EL (cell line): ENCODE measurements at places on chromosomes 5 and 9.

GRCh38 chr5:151660616-151661495 lies 25.9 kb downstream of the SPARC start:
- DNase-seq = peak; percentile 86

DNA sequence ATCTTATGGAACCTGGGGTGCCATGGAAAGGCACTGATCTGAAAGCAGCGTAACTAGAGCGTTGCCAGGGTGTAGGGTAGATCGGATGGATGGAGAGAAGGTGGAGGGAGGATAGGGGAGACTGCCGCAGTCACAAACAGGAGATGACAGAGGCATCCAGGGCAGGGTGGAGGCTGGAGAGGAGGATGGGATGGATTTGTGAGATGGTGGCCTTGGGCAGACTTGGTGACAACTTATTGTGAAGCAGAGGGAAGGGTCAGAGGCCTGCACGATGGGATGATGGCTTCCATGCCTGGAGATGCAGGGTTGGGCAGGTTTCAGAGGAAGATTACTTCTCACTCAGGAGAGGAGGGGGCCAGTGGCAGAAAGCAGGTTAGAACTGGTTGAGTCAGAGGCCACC lies 2.4 kb downstream of the GLIPR2 start:
- DNase-seq = no peak

GRCh38 chr9:9257999-9258498 lies 1354.8 kb downstream of the PTPRD start:
- no peak for DNase-seq

DNA sequence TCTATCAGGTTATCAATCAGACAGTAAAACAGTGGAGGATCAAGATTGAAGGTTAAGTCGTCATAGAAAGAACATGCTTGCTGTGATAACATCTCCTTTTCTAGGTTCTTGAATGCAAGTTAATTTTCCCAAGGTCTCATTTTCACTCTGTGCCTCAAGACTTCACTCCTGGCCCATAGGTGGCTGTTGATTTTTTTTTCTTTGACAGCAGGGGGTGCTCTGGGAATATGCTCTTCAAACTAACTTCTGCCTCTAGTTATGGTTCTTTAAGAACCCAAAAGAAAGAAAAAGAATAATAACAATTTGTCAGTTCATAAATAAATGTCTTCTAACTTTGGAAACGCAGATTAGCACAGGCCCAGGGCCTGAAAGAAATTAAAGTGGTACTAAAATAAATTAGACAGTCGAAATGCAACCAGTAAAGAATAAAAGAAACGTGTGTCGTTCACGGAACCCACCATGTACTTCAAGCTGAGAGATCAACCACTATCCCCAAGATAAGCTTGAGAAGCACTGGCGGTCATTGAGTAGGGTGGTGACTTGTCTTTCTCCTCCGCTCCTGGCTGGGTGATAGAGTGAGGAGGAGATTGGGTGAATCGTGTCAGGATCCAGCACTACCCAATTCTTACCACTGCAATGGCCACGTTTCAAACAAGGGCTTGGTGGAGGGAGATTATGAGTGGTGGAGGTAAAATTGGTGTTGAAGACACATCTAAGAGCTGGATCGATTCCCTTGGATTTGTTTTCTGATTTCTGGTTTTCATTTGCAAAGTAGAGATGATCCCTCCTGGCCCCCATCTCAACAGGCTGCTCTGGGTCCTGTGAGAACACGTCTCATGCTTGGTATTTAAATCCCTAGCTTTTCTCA lies 93.4 kb upstream of the IRX4 start:
- DNase-seq = no peak

- DNase-seq = peak; percentile 24
Measured at GRCh38 chr5:126015235-126016181, 407.7 kb upstream of the GRAMD2B start.

GRCh38 chr9:95129476-95130291 lies 187.8 kb downstream of the FANCC start:
- no peak for DNase-seq

GRCh38 chr9:14693251-14693861 lies at the start of gene ZDHHC21:
Gene ZDHHC21, minus strand, starts transcription at chr9:14693432. Its CDS starts 19,092 bp downstream, at chr9:14674340.
- peak; percentile 62 for DNase-seq

DNA sequence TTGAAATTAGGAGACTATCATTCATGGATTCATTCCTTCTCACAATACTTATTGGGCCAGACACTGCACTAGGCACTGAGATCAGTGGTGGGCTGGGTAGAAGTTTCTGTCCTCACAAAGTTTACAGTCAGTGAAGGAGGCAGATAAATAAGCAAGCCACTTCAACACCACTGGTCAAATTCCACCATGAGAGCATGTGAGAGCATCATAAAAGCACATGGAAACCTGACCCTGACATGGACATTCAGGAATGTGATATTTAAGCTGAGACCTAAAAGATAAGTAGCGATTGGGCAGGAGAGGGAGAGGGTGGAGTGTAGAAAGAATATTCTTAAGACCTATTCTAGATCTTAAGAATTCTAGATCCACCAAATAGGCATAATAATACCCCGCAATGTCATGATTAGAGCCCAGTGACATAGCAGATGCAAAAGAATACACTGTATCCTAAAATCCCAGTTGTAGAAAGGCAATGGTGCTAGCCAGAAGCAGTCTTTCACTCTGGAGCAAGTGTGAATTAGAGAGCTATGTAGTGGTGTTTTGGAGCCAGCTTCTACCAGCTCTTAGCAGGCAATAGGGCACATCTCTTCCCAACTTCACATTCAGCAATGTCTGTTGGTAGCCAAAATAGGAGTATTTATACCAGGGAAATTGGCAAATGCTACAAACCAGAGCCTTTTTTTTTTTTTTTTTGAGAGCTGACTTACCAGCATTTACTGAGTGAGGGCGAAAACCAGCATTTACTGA lies 46.4 kb downstream of the SH3RF2 start:
- no peak for DNase-seq
